ENCODE measurements at places on chromosomes 2 and 18.

DNA sequence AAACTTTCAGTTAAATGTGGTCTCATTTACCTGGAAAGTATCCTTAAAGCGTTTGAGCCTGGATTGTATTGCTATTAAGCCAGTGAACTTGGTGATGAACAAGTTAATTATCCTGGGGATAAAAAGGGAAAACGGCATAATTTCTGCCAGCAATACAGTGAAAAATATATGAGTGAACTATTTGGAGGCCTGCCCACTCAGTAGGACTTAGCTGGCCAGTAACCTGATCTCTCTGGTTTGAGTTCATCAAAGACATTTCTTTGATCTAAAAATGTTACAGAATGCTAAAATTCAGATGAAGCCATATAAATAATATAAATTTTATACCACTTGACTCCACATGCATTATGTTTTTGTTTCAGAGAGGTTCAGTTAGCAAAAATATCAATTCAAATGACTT lies 241.1 kb upstream of the VWC2L start:
- DNase-seq, result no peak

DNA sequence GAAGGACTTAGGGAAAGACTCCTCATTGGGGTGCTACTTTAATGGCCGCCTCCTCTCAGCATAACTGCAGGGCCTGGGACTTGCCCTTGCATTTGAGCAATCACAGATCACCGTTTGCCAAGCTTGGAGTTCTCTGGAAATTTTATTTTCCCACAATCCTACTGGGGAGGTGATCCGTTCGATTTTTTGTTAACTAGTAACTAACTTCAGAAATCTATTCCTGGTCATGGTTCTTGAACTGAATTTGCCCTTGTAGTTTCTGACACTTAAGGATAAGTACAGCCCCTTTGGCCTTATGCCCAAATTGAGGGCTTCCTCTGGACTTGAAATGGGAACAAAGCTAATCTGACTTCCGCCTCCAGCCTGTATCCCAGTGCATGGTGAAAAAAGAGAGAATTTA lies 60.5 kb upstream of the ST3GAL5 start:
- DNase-seq, result no peak

- DNase-seq, result no peak
These were observed 42.8 kb upstream of the LDLRAD4 start for GRCh38 chr18:13175754-13176210.

- DNase-seq, result no peak
These were observed 62.1 kb downstream of the LRRTM1 start for GRCh38 chr2:80242355-80242910.

- DNase-seq, result no peak
These were observed 139.4 kb downstream of the WDSUB1 start for GRCh38 chr2:159146996-159147666.

DNA sequence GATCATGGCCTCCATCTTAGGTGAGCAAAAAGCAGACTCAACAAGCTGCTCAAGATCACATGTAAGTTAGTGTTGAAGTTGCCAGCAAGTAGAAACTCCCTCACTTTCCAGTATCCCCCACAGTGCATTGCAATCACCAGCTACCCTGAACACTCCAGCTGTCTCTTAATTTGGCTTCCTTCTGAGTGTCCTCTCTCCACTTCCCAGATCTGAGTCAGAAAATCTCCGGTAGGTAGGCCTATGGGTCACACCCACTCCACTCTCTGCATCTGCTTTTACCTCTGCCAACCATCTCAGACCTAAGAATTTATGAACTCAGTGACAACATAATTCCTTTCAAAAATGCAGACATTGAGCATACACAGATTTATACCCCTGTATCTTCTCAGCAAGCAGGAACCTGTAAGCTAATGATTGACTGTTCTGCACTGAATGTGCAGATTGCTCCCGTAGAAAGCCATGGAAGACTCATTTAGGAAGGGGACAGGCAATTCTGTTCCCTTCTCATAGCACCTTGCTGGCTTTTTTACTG lies 656.9 kb downstream of the EPHA4 start:
- DNase-seq, result no peak

- no peak for DNase-seq
These were observed 186.1 kb upstream of the NRXN1 start for GRCh38 chr2:51218047-51218446.
